ENCODE measurements at places on chromosomes 7 and 10. TPM values are rescaled to one million over a fixed set of nuclear protein-coding genes. Genes with fewer than 3 reads are reported as not detected.

Gene FGFBP3
- total RNA-seq = 2.0 TPM

Gene VWDE
- total RNA-seq = not detected

Gene LRIT2
- not detected for total RNA-seq

Gene TUBAL3
- not detected for total RNA-seq

Gene TLX1
- not detected for total RNA-seq

Gene CYP2W1
- total RNA-seq = not detected

Gene VPS37D
- total RNA-seq = 0.40 TPM

Measured in natural killer cell (primary cell).